ENCODE measurements at places on chromosomes 2 and 18.

DNA sequence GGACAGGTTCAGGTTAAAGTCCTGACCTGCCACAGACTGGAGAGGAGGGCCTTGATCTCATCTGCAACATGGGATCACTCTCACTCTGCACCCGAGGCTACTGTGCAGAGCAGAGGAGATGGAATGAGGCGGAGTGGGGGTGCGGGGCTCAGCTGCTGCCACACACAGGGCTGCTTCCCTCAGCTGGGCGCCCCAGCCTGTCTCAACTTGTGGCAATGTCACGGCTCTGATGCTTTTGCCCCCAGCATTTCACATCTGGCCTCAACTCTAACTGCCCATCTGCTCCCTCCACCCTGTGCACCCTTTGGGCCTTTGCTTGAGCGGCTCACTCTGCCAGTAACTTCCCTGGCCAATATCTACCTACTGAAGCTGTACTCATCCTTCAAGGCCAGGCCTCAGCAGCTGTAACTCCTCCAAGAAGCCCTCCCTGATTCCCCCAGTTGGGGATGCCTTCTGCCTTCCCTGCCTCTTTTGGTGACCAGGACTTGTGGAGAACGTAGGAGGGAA, 70.3 kb downstream of the POLR1A start:
- DNase-seq = no peak

DNA sequence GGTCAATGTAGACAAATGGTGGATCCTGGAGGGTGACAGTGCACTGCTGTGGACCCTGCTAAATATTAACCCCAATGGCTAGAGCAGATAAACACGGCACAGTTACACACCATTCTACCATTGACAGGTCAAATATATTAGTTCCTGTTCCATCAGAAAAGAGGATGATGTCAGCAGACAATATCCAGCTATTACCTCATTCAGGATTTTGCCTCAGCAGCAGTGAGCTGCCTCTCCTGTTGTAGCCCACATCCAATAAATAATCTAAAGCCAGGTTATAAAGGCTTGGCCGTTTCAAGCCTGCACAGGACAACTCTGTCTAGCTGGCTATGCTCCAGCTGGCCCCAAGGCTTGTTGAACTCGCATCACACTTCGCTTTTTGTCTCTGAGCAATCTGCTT, 31.6 kb upstream of the NETO1 start:
- no peak for DNase-seq

- peak; percentile 52 for DNase-seq
Observed at GRCh38 chr2:219252900-219253752, at the start of gene TUBA4B. TSS of gene TUBA4B (plus strand) at chr2:219253243. CDS start at chr2:219253408, 165 bp downstream.

DNA sequence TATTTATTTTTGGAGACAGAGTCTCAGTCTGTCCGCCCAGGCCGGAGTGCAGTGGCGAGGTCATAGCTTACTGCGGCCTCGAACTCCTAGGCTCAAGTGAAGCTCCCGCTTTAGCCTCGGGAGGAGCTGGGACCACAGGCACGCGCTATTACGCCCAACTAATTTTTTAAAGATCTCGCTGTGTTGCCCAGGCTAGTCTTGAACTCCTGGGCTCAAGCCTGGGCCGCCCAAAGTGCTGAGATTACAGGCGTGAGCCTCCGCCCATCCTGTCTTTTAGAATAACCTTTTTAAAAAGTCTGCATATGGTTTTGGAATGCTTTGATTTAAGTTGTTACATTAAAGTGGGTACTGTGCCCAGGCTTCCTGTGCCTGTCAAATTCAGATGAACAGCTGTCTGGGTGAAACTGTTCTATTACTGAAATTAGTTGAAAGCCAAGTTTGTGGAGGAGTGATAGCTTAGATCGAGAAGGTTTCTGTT, 944 bp downstream of the RAB3GAP1 start:
- DNase-seq = no peak

- DNase-seq = no peak
Observed at GRCh38 chr2:30298302-30298701, 67.0 kb downstream of the LBH start.

DNA sequence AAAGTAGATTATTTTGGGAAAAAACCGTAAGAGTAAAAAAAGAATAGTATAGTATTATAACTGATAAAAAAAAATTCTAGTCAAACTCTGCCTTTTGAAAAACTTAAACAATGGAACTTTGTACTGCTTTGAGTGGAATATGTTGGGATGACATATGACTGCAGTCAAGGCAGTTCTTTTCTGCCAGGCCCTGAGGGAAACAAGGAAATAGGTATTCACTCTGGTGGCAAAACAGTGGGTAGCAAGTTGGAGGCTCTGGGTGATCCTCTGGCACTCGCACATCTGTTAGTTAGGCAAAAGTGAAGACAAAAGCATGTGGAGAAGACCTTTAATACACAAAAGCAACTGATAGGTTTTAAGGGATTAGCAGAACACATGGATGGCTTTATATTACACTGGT, 102.2 kb downstream of the ARHGEF33 start:
- DNase-seq = no peak

GRCh38 chr2:191230174-191230573, 15.0 kb upstream of the MYO1B start:
- DNase-seq = no peak

GRCh38 chr18:74290794-74291471, 830 bp downstream of the CYB5A start:
- peak; percentile 65 for DNase-seq

DNA sequence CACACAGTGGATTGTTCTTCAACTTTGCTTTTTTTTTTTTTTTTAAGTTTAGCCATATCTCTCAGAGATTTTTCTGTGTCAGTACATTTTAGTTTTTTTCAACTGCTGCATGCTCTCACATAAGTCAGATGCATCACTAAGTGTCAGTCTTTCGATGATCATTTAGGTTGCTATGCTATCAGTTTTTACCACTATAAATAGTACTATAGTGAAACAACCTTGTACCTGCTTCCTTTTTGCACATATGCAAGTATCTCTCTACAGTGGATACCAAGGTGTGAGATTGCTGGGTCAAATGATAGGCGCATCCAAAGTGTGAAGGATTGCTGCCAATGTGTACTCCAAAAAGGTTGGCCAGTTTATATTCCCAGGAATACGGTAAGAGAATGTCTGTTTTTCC, 33.5 kb upstream of the MAP4K3 start:
- no peak for DNase-seq
